ENCODE measurements at places on chromosomes 2 and 18.

- no peak for DNase-seq
Measured at GRCh38 chr2:37672870-37673184, 1.4 kb upstream of the CDC42EP3 start.

- no peak for DNase-seq
Measured at GRCh38 chr18:59659508-59660170, 37.6 kb downstream of the CCBE1 start.

- DNase-seq, result no peak
Measured at GRCh38 chr18:36083729-36084128, 16.4 kb upstream of the RPRD1A start.

GRCh38 chr18:75754433-75754832, 326.9 kb upstream of the SMIM21 start:
- DNase-seq, result no peak

- DNase-seq, result no peak
Measured at GRCh38 chr2:240498958-240499260, 58.9 kb downstream of the ANKMY1 start.

DNA sequence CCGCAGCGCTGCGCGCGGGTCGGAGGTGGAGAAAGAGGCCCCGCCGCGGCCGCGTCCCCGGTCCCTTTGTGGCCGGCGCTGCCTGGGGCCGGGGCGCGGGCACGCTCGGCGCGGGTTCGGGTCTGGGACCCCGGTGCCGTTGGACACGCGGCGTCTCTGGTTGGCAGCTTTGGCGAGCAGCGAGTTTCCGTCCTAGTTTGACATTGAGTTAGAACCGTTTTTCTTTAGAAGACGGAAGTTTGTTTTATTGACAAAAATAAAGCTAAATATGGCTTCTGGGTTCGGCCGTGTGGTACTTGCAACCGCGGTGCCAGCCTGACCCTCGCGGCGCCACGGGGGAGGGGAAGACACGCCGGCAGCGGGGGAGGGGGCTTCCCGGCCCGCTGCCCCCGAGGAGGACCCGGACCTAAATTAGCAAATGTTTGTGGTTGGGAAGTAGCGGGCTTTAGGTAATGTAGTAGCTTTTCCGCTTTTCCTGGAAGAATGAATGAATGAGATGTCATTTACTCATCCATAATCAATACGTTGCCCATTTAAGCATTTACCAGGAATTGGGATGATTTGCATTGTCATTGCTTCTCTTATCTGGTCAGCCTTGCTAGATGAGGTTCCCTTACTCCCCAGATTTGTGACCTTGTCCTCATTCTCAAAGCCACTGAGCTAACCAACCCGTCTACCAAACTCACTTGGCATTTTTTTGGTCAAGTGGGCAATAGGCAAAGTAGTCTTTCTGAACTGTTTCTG, 530 bp downstream of the GALNT1 start:
- DNase-seq, result no peak

DNA sequence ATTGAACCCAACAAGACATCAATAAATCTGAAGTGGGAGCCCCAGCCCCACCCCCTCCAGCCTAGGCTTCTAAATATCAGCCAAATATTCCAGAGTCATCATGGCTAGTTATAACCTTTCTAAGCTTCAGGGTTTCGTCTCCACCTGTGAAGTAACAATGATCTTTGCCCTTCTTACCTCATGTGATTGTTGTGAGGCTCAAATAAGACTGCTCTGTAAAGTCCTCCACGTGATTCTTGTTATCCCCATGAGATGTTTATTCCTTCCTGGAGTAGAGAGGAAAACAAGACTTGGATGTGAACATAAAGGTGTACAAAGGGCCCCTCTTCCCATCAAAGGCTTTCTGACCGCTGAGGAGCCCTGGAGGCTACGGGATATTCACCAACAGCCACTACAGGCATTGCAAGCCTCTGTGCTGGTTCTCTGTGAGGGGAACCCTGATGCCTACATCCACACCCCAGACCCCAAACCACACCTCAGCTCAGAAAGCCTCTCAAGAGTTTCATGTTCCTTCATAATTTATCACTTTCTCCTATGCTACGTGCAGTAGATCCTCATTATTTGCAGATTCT, 20.1 kb upstream of the REEP1 start:
- no peak for DNase-seq

DNA sequence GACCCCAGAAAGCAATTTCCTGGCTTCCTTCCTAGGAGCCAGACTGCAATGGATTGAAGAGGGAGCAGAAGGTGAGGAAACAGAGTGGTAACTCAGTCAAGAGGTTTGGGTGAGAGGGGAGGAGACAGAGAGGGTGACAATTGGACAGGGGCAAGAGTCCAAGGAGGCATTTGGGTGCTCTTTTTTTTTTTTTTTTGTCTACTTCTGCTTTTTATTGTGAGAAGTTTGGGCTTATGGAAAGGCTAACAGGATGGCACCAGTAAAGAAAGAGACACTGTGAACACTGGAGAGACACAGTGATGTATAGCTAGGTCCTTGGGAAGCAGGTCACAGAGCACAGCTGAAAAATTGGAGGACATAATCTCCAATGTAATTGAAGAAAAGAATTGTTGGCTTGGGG, 25.0 kb downstream of the CYBRD1 start:
- no peak for DNase-seq

DNA sequence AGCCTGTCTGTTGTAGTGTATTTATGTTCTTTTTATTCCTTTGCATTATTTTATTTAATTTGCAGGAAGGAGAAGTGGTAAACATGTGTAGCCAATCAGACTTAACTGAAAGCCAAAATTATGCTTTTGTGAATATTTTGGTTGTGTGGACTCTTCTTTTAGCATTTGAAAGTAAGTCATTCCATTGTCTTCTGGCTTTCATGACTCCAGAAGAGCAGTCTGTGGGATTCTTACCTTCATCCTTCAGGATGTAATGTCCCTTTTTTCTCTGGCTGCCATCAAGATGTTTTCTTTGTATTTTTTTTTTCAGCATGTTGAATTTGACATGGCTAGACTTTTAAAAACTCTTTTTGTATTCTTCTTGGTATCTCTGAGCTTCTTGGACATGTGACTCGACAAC, 895.2 kb upstream of the ZEB2 start:
- no peak for DNase-seq

DNA sequence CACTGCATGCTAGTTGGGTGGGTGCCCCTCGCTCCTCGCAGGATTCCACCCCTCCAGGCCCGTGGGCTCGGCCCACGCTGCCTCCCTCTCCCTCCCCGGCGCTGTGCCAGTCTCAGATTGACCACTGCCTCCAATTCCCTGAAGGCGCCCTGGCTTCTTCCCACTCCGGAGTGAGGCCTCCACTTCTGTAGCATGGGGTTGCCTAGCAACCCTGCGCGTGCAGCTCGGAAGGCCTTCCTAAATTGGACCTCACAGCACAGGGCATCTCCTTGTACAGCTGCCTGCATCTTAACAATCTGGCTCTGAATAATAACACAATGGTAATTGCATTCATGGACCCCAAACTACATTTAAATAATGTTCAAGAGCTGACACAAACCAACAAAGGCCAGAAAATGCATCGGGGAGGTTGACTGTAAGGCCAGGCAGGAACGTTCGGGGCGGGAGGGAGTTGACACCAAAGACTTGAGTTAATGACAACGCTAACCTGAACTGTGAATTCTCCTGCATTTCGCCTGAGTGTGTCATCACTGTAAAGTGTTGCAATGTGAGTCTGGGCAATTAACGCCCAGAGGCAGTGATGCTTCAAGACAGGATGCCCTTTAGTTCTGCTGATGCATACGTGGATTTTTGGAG, 222.9 kb downstream of the ZBTB7C start:
- DNase-seq, result no peak

GRCh38 chr2:3418766-3419404, 39.4 kb downstream of the TRAPPC12 start:
- DNase-seq, result no peak

- no peak for DNase-seq
Measured at GRCh38 chr2:215452725-215453124, 16.9 kb upstream of the FN1 start.

- no peak for DNase-seq
Measured at GRCh38 chr2:59732871-59733566, 820.4 kb downstream of the BCL11A start.

DNA sequence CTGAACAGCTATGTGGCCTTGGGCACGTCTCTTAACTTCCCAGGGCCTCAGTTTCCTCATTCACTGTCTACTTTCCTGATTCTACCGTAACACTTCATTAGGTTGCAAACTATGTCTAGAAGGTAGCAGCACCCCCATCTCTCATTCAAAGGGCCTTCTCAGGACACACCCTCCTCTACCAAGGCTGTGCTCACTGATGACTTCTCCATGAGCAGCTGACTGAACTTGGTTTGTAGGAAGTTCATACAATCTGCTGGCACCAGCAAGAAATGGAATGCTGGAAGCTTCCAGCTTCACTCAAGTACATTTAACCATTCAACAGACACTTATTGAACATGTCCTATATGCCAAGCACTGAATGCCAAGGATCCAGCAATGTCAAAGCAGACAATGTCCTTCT, 250.8 kb upstream of the CTAGE1 start:
- no peak for DNase-seq

- no peak for DNase-seq
Measured at GRCh38 chr2:2742726-2743125, 411.7 kb upstream of the MYT1L start.

GRCh38 chr18:38606841-38607240, 1041.2 kb upstream of the CELF4 start:
- no peak for DNase-seq

GRCh38 chr2:7427293-7428060, 510.3 kb downstream of the RNF144A start:
- DNase-seq, result peak; percentile 30

- no peak for DNase-seq
Measured at GRCh38 chr2:23375448-23375847, 9.5 kb upstream of the KLHL29 start.

- DNase-seq, result no peak
Measured at GRCh38 chr18:58393295-58393694, 235.6 kb downstream of the ALPK2 start.

DNA sequence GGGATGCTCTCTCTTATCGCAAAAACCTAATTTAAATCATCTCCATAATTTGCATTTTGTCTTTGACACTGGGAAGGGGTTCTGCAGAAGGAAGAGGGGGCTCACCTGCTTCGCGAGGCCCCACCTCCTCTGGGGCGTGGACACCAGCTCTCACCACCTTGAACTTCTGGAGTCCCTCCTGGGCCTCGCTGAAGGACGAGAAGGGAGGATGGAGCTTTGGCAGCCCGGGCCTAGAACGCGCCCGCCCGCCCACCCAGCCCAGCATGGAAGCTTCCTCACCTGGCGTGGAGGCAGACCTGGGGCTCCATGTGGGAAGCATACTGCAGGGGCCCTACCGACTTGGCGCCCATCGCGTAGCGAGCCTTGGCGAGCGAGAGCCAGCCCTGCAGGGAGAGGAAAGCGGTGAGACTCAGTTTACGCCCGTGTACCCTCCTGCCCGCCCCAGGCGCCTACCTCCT, 1.1 kb upstream of the IMP4 start:
- no peak for DNase-seq

GRCh38 chr2:56474412-56475158, 290.8 kb downstream of the CCDC85A start:
- peak; percentile 42 for DNase-seq

DNA sequence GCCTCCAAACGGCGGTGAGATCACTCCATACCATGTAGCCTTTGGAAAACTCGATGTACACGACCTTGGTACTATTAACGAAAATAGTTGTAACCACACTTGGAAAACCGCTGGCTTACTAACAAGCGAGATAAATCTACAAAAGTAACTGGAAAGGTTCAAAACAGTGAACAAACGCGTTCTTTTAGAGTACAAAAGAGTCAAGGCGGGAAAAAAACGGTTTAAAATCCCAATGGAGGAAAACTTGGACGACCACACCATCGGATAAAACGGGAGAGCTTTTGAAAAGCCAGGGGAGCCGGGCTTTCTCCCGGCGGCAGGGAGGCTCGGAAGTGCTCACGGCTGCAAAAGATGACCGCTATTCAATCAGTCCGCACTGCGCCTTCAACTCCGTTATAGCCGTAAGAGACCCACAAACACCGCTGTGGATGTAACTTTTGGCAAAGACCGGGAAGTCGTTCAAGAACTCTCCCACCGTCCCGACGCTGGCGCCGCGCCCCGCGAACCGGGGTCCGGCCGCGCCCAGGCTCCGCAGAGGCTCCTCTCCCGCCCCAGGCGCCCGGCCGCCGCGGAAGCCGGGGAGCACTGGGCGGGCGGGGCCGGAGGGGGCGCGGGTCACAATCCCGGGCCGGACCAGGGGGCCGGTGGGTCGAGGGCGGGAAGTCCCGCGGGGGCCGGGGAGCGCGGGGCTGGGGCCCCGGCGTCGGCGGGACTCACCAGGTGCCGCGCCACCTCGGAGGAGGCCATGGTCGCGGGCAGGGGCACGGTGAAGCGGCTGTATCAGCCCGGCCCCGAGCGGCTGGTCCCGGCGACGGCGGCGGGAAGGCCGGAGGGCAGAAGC, 465 bp downstream of the SEPTIN10 start:
- no peak for DNase-seq

GRCh38 chr2:109478906-109479493, 134.8 kb downstream of the SEPTIN10 start:
- no peak for DNase-seq

DNA sequence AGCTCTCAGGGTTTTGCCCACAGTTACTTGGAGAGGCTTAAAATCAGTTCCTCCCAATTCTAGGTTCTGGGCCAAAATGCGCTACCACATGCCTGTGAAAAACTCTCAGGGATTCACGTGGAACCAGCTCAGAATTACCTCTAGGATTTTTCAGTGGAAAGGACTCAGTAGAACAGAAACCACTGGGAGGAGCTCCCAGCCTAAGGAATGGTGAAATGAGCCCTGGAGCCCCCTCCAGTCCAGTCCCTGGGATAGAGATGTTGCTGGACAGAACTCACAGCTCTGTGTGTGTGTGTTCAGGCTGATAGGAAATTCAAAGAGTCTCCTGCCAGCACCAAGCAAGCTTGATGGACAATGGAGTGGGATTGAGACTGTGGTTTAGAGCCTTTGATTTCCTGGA, 21.1 kb upstream of the SLC9A4 start:
- DNase-seq, result no peak

DNA sequence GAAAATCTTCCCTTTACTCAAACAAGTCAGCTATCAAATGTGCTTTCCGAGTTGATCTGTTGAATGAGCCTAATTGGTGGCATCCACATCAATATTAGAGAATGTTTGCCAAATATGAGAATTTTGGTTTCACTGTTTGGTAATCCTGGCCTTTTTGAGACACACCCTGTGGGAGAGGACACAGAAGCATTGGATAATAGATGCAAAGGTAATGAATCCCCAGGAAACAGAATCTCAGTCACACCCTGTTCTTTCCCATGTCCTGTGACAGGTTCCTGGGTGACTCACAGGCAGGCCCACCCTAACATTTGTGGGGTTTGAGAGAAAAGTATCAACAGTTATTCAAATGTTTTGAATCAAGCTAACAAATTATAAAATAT, 99.8 kb upstream of the PELI1 start:
- no peak for DNase-seq
